Putamen (tissue), 1 donor: ENCODE measurements at places on chromosomes 3 and 15.

- no peak for DNase-seq
Measured at GRCh38 chr3:7226393-7226792, 365.5 kb downstream of the GRM7 start.

DNA sequence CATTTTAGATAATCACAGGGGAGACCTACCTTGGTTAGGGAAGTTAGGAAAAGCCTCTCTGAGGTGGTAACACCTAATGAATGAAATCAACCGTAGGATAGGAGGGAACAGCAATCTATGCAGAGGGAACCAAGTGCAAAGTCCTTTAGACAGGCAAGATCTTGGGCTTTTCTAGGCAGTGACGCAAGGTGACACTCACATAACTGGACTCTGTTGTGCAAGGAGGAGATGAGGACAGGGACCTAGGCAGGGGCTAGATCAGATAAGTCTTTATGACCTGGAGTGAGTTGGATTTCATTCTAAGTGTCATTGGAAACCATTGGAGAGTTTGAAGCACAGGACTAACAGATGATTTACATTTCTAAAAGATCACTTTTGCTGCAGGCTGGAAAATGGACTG lies 4.6 kb upstream of the LMOD3 start:
- DNase-seq = no peak

DNA sequence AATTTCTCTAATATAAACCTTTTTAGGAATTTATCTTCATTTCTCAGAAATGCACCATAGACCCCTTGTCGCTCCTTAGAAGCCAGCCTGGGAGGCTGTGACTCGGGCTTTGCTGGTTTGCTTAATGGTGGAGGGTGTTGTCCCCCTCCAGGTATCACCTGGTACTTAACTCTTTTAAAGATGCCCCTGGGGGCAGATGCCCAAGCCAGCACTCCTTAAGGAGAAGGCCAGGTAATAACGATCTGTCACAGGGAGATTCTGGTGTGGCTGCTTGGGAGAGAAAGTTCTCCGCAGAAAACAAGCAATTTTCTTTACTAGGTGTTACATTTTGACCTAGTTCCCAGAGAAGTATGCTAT lies 22.3 kb downstream of the EHD4 start:
- no peak for DNase-seq

GRCh38 chr3:109432833-109433232 lies 95.5 kb upstream of the DPPA4 start:
- DNase-seq = no peak

DNA sequence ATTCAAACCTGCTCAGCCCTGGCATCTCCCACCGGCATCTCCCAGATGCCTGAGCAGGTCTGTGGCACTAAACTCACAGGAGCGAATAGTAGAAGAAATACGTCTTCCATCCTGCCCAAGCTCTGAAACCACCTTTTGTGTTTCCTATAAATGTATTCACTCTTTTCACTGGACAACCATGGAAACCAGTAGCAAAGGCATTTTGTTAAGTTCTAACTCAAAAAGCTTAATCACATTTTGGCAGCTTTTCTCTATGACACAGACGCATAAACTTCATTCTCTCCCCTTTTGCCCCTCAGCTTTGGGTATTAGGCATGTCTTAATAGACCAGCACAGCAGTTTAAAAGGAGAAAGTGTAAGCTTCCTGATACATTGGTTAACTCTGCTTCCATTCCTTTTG lies 24.5 kb upstream of the ARNT2 start:
- peak; percentile 49 for DNase-seq

GRCh38 chr15:36400936-36401585 lies 178.4 kb upstream of the CDIN1 start:
- no peak for DNase-seq

- no peak for DNase-seq
Measured at GRCh38 chr15:38689522-38689921, 124.9 kb upstream of the RASGRP1 start.

GRCh38 chr3:138196023-138196422 lies 8.9 kb downstream of the ARMC8 start:
- no peak for DNase-seq

GRCh38 chr3:156553705-156554356 lies 1.1 kb downstream of the SSR3 start:
- no peak for DNase-seq
